ENCODE measurements at places on chromosomes 11 and 22.

DNA sequence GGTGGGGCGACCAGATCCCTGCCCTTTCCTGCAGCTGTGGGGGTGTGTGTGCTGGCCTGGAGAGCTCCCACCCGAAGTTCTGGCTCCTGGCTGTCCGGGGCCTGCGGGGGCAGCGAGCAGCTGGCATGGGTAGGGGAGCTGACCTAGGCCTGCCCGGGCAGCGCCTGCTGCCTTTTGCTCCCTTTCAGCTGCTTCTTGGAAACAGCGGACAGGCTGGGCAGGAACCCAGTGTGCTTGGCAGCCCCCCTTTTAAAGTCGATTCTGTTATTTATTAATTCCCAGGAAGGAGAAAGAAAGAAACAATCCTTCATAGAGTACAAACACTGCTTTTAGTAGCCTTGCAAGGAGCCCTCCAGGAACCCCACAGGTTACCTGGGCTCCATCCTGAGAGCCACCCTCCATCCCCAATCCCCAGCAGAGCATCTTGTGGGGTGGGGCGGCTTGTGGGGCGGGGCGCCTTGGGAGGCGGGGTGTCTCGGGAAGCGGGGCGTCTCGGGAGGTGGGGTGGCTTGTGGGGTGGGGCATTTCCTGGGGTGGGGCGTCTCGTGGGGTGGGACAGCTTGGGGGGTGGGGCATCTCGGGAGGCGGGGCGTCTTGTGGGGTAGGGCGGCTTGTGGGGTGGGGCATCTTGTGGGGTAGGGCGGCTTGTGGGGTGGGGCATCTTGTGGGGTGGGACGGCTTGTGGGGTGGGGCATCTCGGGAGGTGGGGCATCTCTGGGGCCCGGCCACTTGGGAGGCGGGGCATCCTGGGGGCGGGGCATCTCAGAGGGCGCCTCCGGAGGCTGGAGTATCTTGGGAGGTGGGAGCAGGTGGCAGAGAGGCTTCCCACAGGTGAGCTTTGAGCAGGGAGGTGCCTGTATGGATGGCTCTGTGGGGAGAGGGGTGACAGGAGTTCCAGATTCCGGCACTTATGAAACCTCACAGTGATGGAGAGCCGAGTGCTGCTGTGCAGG is 7.0 kb downstream of the CD81 start:
- DNase-seq = no peak

DNA sequence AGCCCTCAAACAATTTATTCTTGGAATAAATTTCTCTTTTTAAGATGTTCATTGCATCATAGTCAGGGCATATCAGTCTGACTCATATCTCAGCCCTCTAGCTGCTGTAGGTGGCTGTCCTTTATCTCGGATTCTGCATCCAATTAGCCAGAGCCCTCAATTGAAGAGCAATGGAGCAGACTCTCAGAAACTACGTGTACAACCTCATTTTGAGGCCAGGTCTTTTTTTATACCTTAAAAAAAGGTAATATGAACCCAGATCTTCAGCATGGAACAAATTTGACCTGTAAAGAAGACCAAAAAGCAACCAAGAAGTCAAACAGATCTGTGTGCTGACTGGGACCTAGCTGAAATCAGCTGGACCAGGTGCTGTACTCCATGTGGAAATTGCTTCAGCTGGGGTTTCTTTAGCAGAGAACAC is 8.7 kb downstream of the OR52A5 start:
- DNase-seq = no peak

- DNase-seq = no peak
Measured at GRCh38 chr11:46991391-46991790, 54.8 kb downstream of the CSTPP1 start.

DNA sequence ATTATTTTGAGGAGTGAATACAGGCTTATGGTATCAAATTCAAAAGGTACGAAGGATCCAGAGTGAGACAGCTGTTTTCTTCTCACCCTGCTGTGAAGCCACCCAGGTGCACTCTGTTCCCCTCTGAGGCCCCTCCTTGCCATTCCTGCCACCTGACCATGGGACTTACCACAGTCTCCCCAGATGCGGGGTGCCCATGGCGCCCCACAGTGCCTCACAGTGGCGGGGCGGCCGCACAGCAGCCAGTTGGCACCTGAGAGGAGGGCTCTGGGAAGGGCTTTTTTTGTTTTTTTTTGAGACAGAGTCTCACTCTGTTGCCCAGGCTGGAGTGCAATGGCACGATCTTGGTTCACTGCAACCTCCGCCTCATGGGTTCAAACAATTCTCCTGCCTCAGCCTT is 151.7 kb downstream of the CEP164 start:
- DNase-seq = no peak

DNA sequence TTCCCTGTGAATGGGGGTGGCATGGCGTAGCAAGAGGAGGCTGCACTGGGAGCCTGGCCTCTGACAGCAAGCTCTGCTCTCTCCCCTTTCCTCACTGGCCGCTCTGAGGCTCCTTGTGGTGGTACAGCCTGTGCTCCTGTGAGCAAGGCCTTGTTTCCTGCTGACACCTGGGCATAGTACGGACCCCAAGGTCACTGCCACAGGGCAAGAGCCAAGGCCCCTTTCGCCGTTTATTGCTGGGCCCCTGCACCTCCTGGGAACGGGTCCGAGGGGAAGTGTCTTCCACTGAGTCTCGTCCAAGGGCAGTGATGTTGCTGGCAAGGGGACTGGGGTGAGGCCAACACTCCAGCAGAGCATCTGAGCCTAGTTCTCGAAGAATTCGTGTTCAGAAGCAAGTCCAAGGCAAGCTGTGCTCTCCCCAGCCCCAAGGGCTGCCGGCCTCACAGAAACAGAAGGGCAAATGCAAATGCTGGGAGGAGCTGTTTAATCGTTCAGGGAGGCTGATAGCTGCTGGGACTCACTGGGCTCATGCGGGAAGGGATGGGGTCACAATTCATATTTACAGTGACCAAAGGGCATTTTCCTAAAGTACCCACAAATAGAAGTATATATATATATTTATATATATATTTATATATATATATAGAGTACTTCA is 15.9 kb upstream of the TTLL12 start:
- DNase-seq = no peak

GRCh38 chr11:77101043-77101537 is 1.6 kb upstream of the OMP start:
- peak; percentile 46 for DNase-seq
